Midbrain (tissue), 1 donor: ENCODE measurements at places on chromosomes 7 and 10.
A peak's percentile ranks its signal among the peaks of the same experiment; 100 is the strongest.

DNA sequence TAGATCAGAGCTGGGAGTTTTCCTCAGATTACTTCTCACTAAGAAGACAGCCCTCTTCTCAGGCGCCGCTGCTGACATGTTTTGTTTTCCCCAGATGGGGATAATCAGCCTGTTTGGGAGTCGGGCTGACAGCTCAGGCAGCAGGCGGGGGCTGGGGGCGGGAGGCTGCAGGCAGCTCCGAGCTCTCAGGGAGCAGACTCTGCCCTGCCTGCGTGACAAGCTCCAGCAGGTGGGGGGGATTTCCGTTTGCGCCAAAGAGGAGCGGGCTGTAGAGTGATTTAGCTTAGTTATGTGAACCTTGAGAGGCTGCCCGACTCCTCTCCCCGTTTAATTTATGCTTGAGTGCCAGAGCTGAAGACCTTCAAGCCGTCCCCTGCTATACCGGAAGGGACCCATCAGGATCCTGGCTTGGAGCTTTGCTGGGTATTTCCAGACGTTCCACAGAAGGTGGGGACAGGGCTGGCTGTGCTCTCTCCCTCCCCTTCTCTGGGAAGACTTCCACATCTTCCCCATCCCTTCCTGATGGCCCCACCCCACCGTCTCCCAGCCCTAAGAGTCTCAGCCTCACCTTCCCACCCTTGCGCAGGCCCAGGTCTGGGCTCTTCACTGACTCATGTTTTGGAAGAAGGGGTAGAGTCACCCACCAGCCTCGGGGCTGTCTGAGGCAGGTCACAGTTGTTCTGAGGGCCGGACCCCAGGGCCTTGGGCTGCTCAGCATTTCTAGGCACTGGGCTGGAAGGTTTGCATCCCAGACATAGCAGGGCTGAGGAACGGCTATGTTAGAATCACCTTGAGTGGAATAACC is 24.7 kb upstream of the ADCYAP1R1 start:
- no peak for DNase-seq

DNA sequence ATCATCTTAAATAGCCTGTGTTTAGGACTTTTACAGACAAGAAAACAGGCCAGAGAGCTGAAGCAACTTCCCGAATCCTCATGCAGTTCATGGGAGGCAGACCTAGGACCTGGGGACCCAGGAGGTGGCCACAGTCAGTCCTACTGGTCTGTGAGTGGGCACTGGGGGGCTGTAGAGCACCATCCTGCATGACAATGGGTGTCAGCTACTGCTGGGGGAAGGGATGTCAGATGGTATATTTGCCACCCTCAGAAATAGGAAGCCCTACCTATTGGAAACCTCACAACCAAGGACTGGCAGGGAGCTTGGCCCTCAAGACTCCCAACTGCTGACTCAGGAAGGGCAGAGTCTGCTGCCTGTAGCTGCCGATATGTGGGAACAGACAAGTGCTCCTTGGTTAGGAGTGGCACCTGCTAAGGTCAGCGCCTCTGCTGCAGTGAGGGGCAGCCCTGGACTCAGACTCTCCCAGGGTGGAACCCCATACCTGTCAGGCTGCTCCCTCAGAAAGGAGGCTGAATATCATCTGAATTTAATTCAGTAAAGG is 29.7 kb downstream of the OGDH start:
- DNase-seq: no peak

- DNase-seq: no peak
These were observed 188.9 kb downstream of the SKIDA1 start for GRCh38 chr10:21336476-21337170.

- peak; percentile 96 for DNase-seq
These were observed 683 bp upstream of the SGMS1 start for GRCh38 chr10:50624413-50624865.

GRCh38 chr7:81884817-81885216 is 115.0 kb upstream of the HGF start:
- DNase-seq: no peak

- no peak for DNase-seq
These were observed at the start of gene SFXN2 for GRCh38 chr10:102714621-102715455. Gene SFXN2 (plus strand): TSS chr10:102714636. CDS start chr10:102726637, 12,001 bp downstream.

DNA sequence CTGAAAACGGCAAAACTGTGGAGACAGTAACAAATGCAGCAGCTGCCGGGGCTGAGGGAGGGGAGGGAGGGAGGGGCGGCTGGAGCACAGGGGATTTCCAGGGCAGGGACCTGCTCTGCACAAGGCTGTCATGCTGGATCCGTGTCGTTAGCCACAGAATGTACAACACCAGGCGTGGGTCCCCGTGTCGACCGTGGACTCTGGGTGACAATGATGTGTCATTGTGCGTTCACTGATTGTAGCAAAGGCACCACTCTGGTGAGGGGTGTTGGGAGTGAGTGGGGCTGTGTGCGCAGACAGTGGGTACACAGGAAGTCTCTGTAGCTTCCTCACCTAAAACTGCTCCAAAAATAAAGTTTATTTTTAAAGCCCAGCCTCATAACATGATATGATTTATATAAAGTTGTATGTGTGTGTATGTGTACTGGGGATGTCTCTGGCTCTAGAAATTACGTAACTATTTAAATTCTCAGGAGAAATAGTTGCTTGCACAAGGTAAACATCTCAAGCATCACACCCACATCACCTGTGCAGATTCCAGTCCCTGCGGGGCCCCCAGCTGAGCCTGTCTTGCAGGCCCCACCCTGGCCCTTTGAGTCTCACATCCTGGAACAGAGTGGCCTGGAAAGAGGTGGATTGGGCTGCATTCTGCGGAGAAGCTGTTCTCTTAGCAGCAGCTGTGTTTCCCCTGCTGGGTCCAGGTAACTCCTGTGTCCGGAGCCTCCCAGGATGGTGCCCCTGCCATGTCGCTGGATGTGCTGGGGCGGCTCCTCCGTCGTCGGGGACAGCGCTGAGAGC is 135.7 kb downstream of the DYNC2I1 start:
- DNase-seq: no peak

GRCh38 chr10:80474597-80474910 is 20.4 kb downstream of the TSPAN14 start:
- no peak for DNase-seq

DNA sequence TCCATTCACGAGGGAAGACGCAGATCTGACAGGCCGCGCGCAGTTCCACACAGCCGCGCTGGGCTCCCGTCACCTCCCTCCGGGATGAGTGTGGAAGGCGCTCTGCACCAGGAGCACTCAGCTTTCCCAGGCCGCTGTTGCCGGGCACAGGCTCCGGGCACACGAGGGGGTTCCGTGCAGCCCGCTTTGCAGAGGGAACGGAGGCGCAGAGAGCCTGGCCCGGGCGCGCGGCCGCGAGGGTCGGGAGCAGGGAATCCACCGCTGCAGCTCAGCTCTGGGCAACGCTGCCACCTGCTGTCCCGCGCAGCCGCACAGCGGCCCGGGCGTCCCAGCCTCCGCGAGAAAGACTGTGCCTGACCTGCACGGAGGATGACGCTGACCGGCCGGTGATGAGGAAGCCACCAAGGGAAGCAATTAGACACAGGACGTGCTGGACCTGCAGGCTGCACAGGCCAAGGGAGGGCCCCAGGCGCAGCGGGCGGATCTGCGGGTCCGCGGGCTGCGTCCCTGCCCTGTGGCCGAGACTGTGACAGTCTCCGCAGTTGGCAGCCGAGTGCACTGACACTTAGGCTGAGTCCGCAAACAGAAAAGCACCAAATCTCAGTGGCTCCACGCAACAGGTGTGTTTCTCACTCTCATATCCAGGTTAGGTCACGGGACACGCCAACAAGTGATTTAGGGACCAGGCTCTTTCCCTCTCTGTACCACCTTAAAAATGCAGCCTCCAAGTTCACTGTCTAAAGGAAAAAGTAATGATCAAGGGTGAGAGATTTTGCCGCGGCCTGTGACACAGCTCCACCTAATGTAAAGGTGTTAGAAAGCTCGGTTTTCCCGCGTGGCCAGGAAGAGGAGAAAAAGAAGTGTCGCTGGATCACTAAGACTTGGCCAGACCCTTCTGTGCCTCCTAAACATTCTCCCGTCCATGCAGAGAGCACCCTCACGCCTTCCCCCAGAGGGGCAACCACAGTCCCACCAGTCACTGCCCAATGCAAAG is 94.5 kb downstream of the SEC61G start:
- peak; percentile 71 for DNase-seq

- DNase-seq: no peak
These were observed 55.3 kb upstream of the ADO start for GRCh38 chr10:62749093-62749683.

DNA sequence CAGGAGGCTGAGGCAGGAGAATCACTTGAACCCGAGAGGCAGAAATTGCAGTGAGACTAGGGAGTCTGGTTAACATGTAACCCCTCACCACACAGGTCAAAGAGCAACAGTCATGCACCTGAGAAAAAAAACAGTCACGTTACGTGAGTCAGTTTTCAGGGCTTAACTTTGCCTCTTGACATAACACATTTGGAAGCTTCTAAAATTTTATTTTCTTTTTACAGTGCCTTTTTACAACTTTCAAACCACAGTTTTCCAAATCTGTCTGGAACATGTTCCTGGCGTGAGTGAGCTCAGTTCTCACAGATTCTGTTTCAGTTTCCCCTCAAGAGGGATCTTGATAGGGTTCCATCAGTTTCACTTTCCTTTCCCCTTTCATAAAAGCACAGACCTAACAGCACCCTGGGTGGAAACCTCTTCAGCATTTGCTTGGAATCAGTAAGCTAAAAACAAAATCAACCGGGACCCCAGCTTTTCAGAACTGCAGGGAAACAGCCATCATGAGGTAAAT is 4.4 kb downstream of the IFIT3 start:
- peak; percentile 69 for DNase-seq

DNA sequence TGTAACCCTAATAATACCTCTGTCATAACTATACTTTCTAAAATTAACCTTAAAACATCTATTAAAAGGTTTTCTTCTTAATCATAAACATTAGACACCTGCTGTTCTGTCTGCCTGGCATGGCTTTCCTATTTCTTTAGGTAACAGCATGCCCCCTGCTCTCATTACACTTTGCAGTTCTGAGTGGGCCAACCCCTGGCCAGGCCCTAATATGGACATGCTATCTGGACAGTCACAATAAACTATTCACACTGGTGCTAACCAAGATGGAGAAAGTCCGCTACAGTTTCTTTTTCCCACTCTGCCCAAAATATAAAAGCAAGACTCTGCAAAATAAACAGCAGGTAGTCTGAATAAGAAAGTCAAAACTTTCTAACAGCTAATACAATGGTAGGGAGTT is 84.0 kb downstream of the ELAPOR2 start:
- no peak for DNase-seq

- no peak for DNase-seq
These were observed 127.5 kb downstream of the VIPR2 start for GRCh38 chr7:159017210-159017609.

- DNase-seq: no peak
These were observed 58.0 kb downstream of the PLXDC2 start for GRCh38 chr10:19874190-19874589.

DNA sequence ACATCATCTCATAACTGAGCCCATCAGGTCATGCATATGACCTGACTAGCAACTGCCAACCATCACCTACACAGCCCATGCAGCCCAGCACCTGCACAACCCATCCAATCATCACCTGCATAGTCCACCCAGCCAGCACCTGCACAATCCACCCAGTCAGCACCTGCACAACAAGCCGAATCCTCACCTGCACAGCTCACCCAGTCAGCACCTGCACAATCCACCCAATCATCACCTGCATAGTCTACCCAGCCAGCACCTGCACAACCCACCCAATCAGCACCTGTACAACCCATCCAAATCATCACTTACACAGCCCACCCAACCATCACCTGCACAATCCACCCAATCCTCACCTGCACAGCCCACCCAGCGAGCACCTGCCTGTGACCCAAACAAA is 33.4 kb upstream of the WDFY4 start:
- no peak for DNase-seq

DNA sequence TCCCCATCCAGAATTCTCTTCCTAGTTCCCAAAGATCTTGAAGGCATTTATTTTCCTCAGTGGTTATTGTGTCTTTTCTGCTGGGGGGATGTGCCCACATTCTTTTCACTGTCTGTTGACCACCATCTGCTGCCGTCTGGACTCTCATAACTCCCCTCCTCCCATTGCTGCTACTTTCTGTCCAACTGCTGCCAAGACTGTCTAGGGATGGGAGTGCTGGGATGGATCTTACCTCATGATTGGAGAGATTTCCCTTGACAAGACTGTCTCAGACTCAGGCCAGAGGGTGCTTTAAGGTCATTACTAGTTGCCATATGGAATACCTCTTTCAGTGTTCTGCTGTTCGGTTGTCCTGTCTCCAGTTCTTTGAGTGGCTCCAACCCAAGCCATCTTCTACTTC is 141.6 kb downstream of the C1GALT1 start:
- no peak for DNase-seq

GRCh38 chr7:117995850-117996650 is 122.8 kb upstream of the CTTNBP2 start:
- no peak for DNase-seq

- no peak for DNase-seq
These were observed 55.4 kb downstream of the EEPD1 start for GRCh38 chr7:36208426-36208825.

GRCh38 chr10:21950566-21950965 is 53.0 kb downstream of the DNAJC1 start:
- no peak for DNase-seq

- no peak for DNase-seq
These were observed 46.0 kb downstream of the GBF1 start for GRCh38 chr10:102291221-102291905.

GRCh38 chr10:71623098-71623985 is 96.2 kb downstream of the C10orf105 start:
- peak; percentile 12 for DNase-seq

DNA sequence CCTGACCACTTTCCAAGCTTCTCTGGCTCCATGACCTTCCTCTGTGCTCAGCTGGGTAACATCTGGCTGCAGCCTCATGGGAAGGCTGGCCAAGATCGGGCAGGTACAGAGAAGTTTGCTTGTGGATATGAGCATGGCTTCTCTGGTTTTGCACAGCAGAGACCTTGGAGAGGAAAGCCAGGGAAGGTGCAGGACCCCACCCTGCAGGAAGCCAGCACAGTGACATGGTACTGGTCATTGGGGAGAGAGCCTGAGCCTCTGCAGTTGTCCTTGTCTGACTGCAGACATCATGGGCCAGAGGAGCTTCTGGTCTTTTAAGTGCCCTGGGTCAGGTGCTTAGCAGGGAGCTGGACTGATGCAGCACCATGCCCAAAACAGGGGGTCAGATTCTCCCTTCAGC is 70.6 kb upstream of the LEP start:
- no peak for DNase-seq

DNA sequence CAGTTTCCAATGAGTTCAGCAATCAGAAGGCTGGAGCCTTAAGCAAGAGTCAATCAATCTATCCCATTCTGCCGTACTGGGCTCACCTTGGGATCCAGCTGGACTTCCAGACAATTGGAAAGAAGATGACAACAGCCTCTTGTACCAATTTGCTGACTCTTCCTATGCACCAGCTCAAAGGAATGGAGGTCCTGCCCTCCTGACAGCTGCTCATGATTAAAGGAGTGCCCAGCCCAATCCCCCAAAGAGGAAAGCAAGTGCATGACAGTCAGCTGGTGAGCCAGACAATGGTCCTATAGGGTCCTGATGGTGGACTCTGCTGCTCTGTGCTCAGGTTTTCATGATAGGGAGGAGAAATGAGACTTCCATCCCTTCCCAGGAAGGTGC is 25.1 kb downstream of the VSTM4 start:
- no peak for DNase-seq
